Thymus (tissue), 14 donors: ENCODE measurements at places on chromosomes 4 and X. TPM values are rescaled to one million over a fixed set of nuclear protein-coding genes. Genes with fewer than 3 reads are reported as not detected.

JAKMIP1 gene
- total RNA-seq: 0.19 TPM

BTK gene
- 6.5 TPM for total RNA-seq

CNGA2 gene
- 0.09 TPM for total RNA-seq

MAGEC3 gene
- total RNA-seq: not detected

DCAF8L2 gene
- total RNA-seq: not detected

SLC39A8 gene
- total RNA-seq: 28.2 TPM
